ENCODE measurements at places on chromosomes 13 and 19.

DNA sequence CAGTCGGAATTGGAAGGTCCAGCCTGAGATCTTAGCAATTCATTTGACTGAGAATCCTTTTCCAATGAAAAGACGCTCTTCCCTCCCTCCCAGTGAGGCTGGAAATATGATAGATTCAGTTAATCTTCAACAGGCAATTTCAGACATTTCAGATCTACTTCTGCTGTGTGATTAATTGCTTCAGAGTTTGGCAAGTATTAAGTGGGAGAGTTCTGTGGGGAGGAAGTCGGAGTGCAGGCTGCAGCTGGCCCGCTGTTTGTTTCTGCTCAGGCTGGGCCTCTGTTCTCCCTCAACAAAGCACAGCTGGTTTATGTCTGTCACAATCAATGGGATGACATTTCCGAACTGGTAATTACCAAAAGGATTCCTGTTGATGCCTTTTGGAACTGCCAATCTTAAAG, 178.2 kb downstream of the NDFIP2 start:
- no peak for DNase-seq

DNA sequence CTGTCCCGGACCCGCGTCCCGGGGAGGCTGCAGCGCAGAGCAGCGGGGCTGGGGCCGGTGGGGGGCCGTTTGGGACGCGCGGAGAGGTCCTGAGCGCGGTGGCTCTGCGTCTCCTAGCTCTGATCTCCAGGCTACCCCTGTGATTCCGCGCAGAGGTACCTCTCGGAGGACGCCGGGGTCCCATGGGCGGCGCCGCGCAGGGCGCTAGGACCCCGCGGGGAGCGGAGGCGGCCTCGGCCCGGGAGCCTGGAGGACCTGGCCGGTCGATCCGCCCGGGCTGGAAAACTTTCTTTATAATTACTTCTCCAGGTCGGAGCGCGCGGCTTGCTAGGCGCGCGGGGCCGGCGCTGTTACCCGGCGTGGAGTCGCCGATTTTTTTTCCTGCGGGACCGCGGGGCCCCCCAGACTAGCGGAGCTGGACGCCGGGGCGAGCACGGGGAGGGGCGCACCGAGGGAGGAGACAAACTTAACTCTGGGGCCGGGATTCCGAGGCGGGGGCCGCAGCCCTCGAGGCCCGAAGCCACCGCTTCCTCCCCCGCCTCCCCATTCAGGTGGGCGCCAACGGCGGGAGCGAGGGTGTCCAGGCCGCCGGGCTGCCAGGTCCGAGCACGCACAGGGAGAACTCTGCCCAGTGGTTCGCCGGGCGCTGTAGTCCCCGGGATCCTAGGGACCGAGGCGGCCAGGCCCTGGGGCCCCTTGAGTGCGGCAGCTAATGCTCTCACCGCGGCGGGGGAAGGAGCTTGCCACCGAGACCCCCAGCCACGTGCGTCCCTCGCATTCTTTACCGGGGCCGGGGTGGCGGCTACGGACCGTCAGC, 848 bp upstream of the CEBPA start:
- no peak for DNase-seq

- DNase-seq, result no peak
Measured at GRCh38 chr13:27053902-27054595, 117.6 kb downstream of the USP12 start.

- DNase-seq, result no peak
Measured at GRCh38 chr13:74190999-74191398, 56.8 kb upstream of the KLF12 start.

DNA sequence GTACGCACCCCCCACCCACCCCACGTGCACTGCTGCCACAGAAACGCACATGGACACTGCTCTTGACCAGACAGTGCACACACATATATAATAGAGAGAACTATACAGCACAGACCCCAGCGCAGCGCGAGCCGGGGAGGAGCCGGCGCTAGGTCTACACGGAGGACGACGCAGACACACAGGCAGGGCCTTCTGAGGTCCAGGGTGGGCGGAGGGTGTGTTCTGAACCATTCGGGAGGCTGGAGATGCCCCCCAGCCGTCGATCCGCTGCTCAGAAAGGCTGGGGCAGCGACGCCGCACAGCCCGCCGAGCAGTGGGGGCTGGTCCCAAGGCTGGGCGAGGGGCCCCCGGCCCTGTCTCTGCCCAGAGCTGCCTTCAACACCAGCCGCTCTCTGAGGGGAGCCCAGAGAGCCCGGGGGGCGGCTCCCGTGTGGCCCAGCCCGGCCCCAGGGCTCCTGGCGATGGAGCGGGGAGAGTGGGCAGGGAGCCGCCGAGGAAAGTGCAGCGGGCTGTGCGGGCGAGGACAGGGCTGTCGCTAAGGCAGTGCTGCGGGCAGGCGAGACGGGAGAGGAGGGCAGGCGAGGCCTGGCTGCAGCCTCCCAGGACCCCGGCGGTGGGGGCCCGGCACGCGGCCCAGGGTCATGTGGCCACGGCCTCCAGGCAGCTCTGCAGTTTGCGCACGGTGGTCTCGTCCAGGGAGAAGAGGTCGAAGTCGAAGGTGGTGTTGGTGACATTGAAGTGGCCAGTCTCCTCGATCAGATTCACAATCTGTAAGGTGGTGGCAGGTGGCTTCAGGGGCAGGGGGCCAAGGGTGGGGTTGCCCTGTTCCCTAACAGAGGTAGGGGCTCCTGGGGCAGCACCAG, 67.1 kb downstream of the MLLT1 start:
- DNase-seq, result no peak

DNA sequence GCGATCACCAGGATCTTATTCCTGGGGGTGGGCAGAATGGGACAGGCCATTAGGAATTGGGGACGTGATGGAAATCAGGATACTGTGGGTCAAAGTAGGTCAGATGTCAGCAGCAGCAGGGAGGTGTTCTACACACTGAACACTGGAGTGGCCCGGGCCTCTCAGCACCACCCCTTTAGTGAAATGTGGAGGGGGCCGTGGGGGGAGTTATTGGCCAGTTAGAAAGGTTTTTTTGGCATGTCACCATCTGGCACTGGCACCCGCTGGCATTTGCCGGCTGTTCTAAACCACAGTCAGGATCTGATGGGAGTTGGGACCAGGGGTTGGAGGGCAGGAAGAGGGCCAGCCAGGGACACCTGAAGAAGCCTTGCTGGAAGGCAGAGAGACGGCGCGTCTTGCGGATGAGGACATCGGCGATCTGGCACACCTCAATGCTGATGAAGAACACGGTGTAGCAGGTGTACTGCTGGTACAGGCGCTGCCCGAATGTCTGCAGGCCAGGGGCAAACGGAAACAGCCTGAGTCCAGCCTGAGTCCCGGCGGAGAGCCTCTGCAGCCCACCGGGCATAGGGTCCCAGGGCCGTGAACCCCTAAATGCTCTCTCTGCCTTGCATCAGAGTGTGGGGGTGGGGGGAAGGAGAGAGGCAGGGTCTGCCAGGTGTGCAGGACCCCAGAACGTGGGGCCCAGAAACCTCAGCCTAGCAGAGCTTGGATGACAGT, 5.8 kb downstream of the TMEM147 start:
- no peak for DNase-seq

Measured in NCI-H446 treated with DMSO at 0.1 percent for 48 hours (cell line).